ENCODE measurements at places on chromosomes 4 and X.

- no peak for DNase-seq
These were observed 110.9 kb upstream of the ANK2 start for GRCh38 chr4:112938461-112939058.

DNA sequence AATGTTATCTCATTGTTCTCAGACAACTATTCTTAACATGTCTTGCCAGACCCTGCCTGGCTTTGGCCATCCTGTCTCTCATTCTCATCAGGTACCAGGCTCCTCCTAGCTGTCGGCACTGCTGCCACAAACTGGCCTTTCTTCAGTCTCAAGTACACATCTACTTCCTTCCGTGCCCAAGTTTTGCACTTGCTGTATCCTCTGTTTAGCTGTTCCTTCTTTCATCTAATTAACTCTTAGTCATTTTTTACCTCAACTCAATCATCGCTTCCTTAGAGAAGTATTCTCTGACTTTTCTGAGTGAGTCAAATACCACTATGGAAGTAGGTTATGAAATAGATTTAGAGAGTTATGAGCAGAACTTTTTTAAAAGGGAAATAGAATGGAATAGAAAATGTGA, 19.7 kb downstream of the CXCL3 start:
- DNase-seq = no peak

GRCh38 chrX:29553542-29553941, 661.8 kb upstream of the MAGEB2 start:
- DNase-seq = no peak

DNA sequence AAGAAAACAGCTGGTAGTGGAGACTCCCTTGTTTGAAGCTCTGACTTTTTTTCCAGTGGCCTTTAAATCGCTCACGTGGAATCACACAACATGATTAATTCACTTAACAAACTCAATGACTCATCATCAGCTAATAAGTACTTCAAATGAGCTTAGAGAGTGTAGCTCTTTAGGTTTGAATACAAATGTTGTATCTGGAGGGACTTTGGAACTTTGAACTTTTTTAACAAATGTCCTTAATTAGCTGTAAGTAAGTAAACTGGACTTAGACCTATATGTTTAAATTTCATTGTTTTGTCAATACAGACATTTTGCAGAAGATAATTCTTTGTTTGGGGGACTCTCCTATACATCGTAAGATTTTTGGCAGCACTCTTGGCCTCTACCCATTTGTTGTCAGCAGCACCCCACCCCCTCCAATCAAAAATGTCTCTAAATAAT, 581.1 kb downstream of the SPRY1 start:
- no peak for DNase-seq

GRCh38 chrX:19721726-19722370, 165.6 kb downstream of the SH3KBP1 start:
- no peak for DNase-seq

- no peak for DNase-seq
These were observed 4.5 kb upstream of the MAML3 start for GRCh38 chr4:140158365-140159030.
